ENCODE measurements at places on chromosomes 5 and 9.

GRCh38 chr9:135413086-135413375 is 66.6 kb upstream of the PPP1R26 start:
- DNase-seq, result no peak

GRCh38 chr9:93918061-93918460 is 37.1 kb downstream of the BARX1 start:
- no peak for DNase-seq

DNA sequence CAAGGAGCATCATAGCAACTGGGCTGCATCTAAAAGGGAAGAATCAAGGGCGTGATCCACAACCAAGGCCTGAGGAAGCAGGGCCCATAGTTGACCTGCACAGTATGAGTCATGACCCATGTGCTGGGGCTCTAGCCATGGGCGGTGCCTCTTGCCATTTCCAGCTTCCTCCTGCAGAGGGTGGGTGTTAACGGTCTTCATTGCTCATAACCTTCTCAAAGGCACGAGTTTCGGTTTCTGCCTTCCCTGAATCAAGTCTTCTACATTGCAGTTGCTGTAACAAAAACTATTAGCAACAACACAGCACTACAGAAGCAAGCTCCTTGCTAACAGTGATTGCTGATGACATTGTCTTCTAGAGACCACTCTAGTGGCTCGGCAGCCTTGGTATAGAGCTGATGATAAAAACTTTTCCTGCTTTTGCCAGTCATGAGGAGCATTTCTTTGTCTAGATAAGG is 66.9 kb downstream of the CTSL start:
- DNase-seq, result peak; percentile 24

DNA sequence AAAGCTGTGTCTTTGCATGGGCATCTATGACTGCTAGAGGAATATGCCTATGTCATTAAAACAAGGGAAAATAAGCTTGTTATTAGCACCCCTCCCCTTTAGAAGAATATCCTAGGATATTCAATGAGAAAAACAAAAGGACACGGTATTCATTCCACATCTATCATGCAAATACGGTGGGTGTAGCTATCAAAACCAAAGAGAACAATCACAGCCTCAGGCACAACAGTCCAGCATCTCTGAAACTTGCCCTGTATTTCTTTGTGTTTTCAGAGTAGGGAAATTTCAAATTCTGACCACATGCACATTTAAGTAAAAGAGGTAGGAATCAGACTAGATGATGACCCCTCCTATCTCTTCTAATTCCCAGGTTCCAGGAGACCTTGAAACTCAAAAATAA is 209.9 kb downstream of the EFNA5 start:
- no peak for DNase-seq

DNA sequence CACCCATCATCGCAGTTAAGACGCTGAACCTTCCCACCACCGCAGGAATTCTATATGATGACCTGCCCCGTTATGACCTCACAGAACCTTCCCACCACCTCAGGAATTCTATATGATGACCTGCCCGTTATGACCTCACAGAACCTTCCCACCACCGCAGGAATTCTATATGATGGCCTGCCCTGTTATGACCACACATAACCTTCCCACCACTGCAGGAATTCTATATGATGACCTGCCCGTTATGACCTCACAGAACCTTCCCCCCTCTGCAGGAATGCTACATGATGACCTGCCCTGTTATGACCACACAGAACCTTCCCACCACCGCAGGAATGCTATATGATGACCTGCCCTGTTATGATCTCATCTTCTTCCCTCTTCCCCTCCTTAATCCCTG is 64.3 kb downstream of the IRX1 start:
- no peak for DNase-seq

GRCh38 chr5:169431386-169431785 is 130.4 kb upstream of the SLIT3 start:
- no peak for DNase-seq

DNA sequence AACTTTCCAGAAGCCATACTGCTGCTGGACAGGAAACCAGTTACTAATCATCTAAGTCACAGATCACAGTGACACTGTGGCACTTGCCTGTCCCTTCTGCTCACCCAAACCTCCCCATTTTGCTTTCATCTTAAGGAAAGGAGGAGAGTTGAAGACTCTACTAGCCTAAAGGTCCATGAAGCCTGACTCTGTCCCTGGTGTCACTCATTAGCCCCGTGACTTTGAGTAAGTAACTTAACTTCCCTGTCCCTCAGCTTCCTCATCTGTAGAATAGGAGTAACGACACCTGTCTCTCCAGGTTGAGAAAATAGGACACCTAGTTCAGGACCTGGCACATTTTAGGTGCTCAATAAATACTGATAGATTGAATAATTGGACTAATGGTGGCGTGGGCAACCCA is 536 bp upstream of the SLC6A7 start:
- DNase-seq, result no peak

- no peak for DNase-seq
Measured at GRCh38 chr5:158368686-158369085, 509.7 kb upstream of the CLINT1 start.

- peak; percentile 74 for DNase-seq
Measured at GRCh38 chr9:126722252-126722921, 82.5 kb upstream of the ZBTB43 start.

DNA sequence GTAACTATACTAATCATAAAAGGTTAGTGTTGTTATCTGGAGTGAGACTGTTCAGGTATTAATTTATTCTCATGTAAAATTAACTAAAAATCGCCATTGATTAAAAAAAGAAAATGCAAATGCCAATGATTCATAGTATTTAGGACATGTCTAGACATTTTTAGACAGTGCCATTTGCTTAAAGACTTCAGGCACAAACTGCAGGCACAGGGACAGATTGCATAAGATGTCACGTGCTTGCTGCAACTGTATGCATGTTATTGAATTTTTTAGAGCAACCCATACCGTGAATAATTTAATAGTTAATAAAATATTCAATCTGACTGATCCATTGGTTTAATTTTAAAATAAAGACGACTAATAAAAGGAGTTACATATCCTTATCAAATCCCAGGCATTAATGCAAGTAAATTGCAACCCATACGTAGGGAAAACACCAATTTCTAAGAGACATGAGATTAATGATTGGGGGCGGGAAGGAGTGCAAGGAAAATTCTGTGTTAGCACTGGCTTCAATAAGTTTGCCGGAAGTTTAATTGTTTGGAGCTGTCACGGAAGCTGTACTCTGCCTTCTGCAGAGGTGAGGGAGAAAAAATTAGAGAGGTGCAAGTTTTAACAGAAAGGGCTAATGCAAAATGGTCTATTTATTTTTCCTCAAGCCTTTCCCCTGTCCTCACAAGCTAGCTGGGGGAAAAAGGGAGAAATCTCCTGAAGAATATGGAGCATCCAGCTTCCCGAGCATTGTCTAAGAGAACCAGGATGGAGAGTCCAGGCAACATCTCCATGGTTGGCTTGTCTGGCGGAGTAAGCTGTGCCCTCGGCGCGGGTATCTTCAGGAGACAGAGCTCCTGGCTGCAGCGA is 2.9 kb downstream of the EDIL3 start:
- DNase-seq, result peak; percentile 10

- DNase-seq, result no peak
Measured at GRCh38 chr5:14447958-14448911, 133.4 kb upstream of the OTULINL start.

GRCh38 chr5:172038167-172038566 is 31.7 kb upstream of the FBXW11 start:
- DNase-seq, result no peak

DNA sequence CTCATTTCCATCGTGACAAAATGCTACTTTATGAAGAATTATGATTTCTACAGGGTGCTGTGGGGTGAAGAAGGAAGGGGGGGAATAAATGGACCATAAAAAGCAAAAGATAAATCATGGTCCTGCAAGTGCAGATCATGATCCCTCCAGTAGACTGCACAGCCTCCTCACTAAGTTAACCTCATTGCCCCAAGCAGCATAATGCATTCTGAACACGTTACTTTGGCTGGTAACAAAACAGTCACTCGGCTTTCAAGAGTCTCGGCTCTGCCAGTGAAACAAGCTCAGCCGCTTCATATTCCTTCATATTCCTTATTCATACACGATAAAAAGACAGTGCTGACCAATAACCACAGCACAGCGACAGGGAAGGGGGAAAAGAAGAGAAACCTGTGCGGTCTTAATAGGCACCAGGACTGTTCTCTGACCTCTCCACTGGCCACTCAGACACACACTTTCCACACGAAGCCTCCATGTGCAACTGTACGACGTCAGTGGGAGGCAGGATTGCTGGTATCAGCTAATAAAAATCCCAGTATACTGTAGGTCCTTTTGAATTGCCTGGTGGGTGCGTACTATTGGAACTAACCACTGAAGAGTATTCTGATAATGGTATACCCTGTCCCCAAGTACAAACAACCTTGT is 60.5 kb downstream of the ANKH start:
- no peak for DNase-seq

DNA sequence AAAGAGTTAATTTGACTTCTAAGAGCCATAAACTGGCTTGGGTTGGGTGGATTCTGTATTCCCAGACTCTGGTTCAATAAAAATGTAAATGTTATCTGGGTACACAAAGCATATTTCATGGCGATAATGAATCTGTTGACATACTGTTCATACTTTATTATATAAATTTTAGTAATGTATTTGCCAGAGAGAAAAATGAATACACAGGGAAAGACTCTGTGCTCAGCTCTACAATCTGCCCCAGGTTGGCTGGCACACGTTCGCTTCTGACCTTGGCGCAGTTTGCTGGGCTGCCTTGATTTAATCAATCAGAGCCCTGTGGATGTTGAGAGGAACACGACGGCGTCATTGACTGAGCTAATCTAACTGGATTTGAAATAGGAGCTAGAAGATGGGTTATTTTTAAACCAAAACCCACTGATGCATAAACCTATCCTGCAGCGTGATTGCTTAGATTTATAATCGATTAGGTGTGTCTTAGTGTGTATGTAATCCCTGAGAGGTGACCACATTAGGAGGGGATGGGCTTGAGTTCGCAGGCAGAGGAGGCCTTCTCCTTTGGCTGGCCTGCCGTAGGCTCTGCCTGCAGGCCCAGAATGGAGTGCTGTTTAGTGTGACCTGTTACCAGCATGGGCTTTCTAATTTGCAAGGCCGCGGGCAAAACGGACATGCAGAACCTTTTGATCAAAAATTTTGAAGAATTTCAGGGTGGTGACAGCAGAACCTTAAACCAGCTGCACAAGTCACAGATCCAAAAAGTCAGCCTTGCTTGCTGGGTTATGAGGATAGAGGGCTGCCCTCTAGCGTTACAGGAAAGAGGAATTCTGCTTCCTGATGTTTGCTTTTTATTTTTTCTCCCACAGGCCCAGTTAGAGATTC is 3.9 kb upstream of the ADCY2 start:
- DNase-seq, result no peak

DNA sequence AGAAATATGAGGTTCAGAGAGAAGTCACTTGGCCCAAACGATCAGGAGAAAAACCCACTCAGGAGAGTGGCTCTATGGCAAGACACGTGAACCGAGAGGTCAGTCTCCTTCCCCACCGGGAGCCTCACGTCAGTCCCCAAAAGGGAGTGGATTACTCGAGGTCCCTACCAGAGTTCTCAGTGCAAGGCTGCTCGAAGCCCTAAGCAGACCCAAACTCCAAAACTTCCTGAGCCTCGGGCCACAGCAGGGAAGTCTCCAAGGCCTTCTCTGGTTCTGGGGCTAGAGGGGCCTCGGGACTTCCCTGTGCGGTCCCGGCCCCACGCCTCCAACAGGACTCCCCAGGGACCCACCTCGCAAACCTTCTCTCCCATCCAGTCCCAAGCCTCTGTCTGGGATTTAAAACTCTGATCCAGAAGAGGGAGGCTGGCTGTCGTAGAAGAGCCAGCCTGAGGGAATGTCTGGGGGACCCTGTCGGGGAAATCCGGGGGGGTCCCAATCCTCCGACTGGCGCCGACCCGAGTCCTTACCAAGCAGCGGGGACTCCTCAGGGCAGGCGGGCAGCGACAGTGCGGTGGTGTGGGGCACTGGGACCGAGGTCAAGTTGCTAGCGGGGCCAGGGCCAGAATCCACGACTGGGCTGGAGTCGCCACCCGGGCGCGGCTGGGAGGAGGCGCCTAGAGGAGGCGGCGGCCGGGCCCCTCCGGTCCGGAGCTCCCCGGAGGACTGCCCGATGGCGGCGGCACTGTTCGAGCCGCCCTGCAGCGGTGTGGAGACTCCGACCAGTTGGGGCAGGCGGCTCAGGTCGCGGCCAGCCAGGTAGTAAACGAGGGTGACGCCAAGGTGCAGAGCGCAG is 679 bp downstream of the B4GALT1 start:
- no peak for DNase-seq

DNA sequence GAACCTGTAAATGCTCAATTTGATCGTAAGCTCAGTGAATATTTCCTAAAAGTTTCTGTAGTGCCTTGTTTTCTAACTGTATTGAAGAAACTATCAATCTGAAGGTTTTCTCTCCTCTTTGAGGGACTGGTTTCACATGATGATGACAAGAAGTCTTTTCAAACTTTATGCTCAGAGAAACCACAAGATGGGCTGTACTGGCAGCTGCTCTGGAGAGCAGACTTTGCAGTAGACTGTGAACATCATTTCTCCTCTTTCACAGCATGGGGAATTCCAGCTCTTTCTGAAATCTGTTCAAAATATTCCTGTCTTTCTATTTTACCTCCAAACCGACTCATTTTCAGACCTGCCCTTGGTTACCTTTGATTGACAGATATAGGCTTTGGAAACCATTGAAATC is 194.4 kb downstream of the IZUMO3 start:
- DNase-seq, result no peak

DNA sequence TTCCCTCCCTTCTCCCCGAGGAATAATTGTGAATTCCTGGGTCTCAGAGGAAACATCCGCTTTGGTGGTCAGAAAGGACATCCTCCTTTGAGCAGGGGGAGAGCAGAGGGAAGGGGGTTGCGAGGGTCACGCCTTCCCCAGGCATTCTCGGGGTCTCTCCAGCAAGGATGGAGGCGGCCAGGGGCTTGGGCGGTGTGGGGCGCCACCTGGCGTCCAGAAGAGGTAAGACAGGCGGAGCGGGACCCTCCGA is 129.1 kb downstream of the KCNIP1 start:
- peak; percentile 35 for DNase-seq

DNA sequence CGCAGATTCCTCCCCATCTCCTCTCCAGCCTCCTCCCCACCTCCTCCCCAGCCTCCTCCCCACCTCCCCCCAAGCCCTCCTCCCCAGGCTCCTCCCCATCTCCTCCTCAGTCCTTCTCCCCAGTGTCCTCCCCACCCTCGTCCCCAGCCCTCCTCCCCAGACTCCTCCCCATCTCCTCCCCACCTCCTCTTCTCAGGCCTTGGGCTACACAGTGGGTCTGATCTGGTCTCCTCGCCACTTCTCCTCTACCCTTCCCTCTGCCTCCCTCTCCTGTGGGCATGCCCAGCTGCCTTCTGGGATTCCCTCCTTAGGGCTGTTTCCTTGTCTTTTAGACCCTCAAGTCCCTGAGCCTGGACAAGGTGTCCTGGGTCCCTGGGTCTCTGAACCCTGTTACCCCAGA is 28.3 kb downstream of the CXXC5 start:
- DNase-seq, result no peak

- no peak for DNase-seq
Measured at GRCh38 chr9:128921881-128922763, 1.3 kb downstream of the PHYHD1 start.

GRCh38 chr5:121299153-121299552 is 552.5 kb upstream of the FTMT start:
- no peak for DNase-seq

GRCh38 chr9:98538203-98538602 is 170.5 kb downstream of the GABBR2 start:
- no peak for DNase-seq
